ENCODE measurements at places on chromosomes 4 and X.

DNA sequence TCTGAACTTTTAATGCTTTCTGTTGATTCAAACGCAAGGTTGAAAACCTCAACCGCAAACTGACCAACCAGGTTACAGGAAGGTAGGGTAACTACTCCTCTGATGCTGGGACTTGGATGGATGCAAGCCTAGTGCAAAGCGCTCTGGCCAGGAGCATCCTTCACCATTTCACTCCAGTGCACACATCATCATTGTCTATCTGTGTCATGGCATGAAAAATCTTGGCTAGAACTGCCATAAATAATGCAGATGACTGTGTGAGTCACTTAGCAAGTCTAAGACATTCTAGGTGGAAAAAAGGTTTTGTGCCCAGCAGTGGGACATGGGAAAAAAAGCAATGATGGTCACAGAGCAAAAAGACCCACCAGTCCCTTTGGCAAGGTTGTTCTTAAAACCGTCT is 10.9 kb downstream of the ADGRA3 start:
- no peak for DNase-seq

DNA sequence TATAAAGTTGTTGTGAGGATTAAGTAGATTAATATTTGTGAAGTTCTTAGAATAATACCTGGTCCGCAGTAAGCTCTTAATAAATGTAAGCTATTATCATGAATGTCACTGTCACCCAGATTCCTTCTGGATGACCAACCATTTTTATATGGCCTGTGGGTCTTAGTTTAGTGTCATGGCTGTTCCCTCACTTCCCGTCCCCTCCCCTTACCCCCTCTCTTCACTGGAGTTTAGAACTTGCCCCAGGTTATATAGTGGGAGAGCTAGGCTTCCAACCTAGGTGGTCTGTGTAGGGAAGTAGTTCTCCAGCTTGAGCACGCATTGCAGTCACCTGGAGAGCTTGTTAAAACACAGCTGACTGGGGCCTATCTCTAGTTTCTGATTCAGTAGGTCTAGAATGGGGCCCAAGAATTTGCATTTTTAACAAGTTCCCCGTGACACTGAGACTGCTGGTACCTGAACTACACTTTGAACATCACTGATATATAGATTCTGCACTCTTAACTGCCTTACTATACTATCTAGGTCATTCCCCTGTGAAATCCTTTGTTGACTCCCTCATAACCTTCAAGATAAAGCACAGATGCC is 66.9 kb upstream of the PLAC1 start:
- no peak for DNase-seq

DNA sequence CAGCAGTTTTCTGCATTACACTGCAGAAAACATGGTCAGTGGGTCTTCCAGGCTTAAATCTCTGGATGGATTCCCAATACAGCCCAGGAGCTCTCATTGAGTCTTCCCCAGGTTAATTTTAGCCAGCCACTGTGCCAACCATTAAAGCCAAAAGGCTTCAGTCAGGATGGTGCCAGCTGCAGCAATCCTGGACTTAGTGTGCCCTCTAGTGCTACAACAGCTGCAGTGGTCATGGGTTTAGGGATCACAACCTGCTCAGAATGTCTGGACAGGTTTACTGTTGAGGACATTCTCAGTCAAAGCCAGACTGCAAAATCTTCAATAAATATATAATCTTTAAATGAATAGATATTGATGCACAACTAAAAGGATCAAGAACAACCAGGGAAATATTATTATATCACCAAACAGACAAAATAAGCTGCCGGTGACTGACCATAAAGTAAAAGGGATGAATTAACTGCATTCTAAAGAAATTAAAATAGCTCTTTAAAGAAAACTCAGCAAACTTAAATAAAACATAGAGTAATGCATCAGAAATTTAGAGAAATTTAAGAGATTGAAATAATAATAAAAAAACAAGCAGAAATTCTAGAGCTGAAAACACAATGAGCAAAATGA is 639.9 kb downstream of the SPOCK3 start:
- no peak for DNase-seq

- no peak for DNase-seq
These were observed 28.2 kb downstream of the WDR1 start for GRCh38 chr4:10088135-10089010.

DNA sequence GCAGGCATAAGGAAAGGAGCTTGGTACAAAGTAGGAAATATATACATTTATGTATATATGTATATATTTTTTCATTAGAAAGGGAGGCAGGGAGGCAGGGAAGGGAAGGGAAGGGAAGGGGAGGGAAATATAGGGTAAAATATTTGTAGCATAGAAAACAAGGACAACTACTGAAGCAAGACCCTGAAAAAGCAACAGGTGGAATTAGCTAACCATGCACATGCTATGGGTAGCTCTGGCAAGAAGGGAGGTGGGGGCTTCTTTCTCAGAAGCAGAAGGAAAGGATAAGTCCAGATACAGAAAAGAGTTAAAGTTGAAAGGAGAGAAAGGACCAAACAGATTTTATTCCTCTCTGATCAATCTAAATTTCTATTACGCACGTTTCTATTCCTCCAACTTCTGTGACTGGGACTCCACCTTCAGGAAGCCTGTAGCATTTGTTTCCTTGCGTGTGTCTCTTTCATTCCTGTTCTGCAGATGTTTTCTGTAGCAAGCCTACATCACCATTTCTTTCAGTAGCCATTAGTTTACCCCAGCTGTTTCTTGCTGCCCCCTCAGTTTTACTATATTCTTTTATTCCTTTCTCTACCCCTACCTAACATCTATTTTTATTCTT is 82.9 kb downstream of the OR13H1 start:
- no peak for DNase-seq

DNA sequence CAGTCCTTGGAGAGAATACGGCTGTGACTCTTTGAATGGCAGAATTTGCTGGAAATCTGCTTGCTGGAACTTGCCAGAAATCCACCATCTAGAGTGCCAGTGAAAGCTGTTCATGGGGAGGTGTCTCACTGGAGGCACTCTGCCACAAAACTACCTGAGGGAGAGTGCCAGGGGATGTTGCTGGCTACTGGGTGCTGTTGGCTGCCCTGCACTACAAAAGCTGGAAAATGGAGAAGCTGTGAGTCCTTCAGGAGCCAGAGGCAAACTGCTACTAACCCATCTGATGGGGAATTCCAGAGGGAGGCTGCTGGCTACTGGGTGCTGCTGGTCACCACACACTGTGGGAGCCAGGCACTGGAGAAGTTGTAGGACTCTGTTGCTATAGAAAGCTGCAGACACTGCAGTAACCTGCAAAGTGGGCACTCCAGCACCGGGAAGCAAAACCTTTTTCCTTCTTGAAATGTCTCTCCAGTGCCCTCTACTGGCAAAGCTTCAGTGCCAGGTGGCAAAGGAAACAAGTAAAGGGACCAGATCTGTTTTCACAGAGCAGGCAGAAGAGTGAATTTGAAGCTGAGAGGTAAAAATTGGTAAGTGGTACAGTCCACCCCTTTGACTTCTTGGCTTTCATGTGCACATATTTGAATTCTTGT is 47.8 kb upstream of the HSD17B10 start:
- DNase-seq: peak; percentile 3

GRCh38 chr4:575281-576141 is 584 bp downstream of the TMEM271 start:
- no peak for DNase-seq

DNA sequence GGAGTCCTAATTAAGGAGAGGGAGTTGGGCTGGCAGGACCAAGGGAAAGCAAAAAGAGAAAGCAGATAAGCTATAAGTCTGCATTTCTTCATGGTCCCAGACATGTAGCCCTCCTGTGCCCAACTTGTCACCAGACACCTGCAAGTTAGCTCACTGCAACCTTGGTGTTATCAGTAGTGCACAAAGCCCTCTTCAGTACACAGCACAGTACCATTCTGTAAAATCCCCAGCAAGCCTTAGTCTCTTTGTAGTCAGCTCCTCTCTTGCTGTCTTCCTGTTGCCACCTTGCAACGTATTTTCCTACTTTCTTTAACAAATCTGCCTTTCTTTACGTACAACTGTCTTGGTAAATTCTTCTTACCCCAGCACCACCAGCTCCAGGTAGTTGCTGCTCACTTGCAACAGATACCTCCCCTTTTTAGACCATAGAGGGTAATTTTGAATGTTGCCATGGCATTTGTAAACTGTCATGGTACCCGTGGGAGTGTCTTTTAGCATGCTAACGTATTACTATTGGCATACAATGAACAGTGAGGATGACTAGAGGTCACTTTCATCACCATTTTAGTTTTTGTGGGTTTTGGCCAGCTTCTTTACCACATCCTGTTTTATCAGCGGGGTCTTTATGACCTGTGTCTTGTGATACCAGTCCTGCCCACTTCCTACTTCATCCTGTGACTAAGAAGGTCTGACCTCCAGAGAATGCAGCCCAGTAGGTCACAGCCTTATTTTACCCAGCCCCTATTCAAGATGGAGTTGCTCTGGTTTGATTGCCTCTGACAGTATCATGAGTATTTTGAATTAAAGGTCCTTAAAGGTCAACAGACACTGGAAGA is 28.3 kb upstream of the AP1S2 start:
- no peak for DNase-seq

DNA sequence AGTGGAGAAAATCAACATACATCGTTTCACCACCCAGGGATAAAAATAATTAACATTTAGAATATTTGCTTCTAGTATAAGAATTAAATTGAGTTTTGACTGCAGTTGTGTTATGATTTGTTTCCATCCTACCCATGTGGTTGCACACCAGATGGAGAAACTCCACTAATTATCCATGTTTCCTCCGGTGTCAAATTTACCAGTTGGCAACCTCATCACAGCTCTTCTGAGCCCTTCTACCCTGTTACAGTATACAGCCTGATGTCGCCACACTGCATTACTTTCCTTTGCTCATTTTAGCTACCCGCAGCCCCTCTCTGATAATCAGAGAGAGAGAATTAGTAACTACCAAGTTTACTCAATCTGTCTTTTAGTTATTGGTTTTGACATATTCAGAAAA is 411.2 kb downstream of the DTHD1 start:
- DNase-seq: no peak

GRCh38 chrX:7019555-7019954 is 128.0 kb upstream of the STS start:
- DNase-seq: no peak

DNA sequence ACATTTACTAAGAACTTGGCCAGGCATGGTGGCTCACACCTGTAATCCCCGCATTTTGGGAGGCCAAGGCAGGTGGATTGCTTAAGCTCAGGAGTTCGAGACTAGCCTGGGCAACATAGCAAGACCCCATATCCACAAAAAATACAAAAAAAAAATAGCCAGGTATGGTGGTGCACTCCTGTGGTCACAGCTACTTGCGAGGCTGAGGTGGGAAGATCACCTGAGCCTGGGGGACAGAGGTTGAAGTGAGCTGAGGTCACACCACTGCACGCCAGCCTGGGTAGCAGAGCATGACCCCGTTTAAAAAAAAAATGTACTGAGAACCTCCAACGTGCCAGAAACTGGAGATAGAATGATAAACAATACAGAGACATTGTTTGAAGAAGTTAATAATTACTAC is 8.0 kb downstream of the OPRPN start:
- DNase-seq: no peak

DNA sequence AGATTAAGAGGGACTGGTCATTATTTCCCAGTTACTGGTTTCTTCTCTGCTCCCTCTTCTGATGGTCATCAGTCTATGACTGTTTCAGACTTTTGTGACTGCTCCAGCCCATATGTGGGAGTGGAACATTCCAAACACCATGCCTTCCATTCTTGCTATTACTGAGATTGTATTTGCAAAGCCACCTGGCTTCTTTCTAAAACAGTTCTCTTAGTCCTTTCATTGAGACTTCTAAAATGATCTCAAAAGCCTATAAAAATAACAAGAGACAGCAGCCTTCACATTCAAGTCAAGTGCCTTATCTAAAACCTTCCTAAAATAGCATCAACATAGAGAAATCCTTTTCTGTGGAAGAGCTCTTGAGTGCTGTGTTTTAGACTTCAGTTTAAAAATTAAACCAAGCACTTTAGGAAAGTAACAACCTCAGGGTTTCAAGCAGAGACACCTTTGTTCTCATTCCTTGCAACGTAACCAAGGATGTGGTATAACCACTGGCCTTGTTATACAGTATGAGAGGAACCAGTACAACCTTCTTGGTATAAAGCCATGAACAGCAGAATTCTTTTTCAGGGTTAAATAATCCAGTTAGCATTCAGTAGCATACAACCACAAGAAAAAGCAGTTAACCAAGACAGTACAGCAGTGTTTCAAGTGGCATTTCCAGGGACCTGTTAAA is 97.1 kb downstream of the NFKB1 start:
- DNase-seq: no peak

DNA sequence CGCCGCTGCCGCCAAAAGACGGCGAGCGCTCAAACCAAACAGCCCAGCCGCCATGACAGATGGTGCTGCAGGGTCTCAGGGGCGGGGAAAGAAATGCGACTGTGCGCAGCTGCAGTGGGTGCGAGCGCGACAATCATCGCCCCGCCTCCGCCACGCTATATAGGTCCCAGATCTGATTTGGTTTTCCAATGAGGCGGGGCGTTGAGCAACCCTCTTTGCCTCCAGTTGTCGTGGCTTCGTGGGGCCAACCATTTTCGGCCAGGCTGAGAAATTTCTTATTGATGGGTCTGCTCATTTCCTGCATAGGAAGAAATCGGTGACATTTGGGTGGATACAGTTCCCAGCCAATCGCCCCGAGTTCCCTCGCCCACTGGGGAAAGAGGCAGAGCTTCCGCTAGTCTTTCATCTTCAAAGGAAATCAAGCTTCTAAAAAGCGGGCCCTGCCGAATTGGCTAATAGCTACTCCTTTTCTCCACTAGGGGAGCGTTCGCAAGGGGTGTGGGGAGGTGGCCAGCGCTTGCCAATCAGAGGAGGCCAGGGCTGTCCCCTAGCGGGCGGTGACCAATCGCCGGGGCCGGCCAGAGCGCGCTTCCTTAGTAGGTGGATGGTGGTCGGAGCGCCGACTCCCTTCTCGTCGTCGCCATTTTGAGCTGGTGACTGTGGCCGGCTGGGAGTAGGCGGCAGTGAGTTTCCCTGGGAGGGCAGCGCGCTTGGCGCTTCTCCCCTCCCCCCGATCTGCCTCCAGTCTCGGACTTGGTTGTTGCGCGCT is at the start of the genes NDUFB11 and RBM10:
Gene NDUFB11 (minus strand): TSS at position 77 of the 769 bp plus-strand sequence. CDS start 23 bp downstream, at position 54.
Gene RBM10 (plus strand): TSS at position 596 of the 769 bp plus-strand sequence. CDS start 2,261 bp downstream, outside the sequence.
- peak; percentile 74 for DNase-seq

DNA sequence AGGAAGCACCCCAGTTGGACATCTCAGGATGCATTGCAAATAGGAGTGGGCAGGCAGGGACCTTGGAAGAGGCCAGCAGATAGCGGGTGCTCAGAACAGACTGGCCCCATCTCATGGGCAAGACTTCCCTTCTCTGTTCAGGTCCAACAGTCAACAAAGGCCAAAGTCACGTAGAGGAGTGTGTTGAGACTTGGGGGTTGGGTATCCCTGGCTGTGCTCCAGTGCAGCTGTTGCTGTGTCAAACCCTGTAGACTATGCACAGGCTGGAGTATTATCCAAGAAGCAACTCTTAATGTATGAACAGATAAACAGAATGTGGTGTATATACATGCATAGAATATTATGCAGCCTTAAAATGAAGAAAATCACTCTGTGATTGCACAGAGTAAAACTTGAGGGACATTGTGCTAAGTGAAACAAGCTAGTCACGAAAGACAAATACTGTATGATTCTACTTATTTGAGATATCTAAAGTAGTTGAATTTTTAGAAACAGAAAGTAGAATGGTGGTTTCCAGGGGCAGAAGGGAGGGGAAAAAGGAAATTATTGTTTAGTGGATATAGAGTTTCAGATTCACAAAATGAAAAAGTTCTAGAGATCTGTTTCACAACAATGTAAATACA is 192.1 kb upstream of the LCORL start:
- DNase-seq: no peak

Data from stimulated activated CD8-positive, alpha-beta memory T cell treated with anti-CD3 and anti-CD28 coated beads, Interleukin-12 subunit alpha, Interleukin-12 subunit beta, amount 100 ng/mL, for 4 hours (primary cell).